NCI-H2081 treated with DMSO at 0.1 percent for 48 hours (cell line): ENCODE measurements at places on chromosomes 2 and 18.

- no peak for DNase-seq
Measured at GRCh38 chr2:215271446-215271845, 40.4 kb upstream of the ATIC start.

DNA sequence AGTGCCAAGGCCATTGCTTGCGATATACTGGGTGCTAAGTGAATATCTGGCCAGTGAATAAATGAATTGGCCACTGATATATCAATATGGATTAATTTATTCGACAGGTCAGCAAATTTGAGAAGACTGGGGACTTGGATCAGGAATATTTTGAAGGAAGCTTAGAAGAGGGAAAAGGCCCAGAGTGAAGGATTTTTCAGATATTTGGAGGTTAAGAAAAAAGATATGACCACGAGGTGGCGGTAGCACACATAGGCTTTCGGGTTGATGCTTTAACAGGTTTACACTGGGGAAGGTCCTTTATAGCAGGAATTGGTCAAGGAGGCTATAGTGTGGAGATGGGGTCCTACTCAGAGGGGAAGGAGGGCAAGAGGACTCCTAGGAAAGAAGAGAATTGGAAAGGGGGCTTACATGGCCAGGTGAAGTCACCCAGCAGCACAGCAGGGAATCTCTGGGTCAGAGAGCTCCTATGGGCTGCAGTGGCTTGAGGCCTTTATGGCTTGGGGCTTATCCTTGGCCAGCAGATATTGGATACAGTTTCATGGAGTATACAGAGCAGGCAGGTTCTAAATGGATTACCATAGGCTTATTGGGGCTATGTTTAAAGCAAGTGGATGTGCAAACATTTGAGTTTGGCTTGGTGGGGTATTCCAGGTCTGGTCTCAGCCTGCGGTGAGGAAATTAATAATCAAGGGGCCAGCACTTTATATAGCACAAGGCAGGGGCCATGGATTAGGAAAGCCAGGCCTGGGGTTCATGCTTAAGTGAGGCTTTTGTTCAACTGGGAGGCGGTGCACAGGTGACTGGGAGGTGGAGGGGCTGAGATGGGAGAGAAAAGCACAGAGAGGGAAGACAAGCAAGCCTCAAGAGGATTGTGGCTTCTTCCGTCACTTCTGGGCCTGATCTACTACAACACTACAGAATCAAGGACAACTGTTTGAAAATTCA lies 9.7 kb downstream of the IL1RN start:
- no peak for DNase-seq

DNA sequence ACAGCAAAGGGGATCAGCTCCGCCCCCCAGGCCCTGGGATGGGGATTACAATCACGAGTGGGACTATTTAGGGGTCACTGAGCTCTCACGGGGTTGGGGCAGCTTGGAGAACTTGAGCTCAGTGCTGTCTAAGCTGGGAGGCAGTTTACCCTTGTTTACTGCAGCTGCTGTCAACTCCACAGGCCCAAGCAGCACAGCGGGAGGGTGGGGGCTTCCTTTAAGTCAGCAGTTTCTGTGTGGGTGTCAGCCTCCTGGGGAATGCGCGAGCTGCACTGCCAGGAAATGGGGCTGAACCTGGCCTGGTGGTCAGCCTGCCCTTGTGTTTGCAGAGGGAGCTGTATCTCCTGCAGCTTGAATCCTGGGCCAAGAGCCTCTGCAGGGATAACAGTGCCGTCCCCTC lies 29.8 kb downstream of the TOGARAM2 start:
- DNase-seq, result no peak

DNA sequence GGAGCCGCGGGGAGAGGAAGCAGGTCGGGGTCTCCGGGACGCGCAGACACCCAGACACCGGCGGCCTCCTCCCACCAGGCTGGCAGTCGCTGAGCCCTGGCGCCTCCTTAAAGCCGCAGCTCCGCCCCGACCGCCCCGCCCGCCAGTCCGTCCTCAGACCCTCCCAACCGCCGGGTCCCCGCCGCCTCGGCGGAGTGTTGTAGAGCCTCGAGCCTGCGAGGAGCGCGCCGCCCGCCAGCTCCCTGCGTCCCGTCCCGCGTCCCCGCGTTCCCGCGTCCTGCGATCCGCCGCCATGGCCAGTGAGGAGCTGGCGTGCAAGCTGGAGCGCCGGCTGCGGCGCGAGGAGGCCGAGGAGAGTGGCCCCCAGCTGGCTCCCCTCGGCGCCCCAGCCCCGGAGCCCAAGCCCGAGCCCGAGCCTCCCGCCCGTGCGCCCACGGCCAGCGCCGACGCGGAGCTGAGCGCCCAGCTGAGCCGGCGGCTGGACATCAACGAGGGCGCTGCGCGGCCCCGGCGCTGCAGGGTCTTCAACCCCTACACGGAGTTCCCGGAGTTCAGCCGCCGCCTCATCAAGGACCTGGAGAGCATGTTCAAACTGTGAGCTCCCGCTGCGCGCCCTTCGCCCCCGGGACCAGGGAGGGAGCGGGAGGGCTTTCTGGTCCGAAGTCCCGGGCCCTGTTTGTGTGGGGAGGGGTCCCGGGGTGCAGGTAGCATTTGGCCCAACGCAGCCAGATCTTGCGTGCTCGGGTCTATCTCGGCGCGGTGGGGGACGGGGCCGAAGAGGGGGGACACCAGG lies at the start of gene EFHD1:
TSS of gene EFHD1 (plus strand) at position 192 of the 793 bp plus-strand sequence. CDS start at position 293, 101 bp downstream.
- DNase-seq, result no peak

- no peak for DNase-seq
Measured at GRCh38 chr2:227238238-227239237, 74.1 kb downstream of the COL4A3 start.

GRCh38 chr2:222434204-222434603 lies 9.9 kb downstream of the SGPP2 start:
- no peak for DNase-seq

- no peak for DNase-seq
Measured at GRCh38 chr18:45004546-45005080, 323.9 kb downstream of the SETBP1 start.

DNA sequence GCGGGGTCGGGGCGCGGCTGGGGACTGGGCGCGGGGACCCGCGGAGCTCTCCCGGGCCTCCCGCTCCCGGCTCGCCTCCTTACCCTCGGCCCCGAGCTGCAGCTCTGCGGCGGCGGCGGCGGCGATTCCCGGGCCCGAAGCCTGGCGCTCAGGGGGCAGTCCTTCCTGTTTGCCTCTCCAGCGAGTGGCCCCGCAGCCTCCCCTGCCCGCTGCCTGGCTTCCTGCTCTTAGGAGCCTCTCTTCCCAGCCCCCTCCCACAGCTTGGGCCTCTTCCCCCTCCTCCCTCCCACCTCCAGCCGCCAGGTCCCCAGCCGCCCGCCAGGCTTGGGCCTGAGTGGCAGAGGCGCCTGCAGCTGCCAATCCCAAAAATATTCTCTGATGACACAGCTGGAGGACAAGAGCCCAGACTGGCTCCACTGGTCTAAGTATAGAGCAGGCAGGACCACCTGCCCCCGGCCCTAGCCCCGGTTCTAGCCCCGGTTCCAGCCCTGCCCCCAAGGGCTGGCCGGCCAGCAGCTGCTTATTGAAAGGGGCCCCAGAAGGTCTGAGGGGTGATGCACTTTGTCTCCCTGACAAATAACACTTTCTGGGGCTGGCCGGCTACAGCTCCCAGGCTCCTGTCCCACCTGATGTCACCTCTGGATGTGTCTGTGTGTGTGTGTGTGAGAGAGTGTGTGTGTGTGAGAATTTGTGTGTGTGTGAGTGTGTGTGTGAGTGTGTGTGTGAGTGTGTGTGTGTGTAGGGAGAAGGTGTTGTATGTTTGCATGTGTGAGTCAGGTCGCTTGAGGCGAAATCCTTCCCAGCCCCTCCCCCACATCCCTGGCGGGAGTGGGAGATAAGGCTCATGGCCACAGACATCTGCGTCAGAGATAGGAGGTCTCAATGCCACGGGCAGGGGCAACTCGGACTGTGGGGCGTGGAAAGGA lies at the start of gene OBSL1:
TSS of gene OBSL1 (minus strand) at position 229 of the 926 bp plus-strand sequence. CDS start 307 bp downstream, outside the sequence.
- DNase-seq, result peak; percentile 7

- DNase-seq, result peak; percentile 46
Measured at GRCh38 chr2:159595410-159596046, 20.8 kb downstream of the BAZ2B start.

DNA sequence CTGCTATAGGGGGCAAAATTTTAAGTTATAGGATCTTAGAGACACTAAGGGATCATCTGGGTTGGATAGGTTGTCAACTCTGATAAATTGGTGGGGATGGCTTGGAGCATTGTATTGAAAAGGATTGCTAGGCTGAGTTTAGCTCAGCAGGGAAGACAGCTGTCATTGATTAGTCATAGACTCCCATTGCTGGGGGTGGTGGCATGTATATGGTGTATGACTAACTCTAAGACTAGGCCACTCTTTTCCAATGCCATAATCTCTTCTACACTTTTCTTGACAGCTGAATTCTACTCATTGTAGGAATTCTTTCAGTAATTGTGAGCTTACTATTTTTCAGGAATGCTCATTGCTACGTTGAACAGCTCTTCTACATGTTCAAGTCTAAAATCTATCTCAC lies 81.3 kb upstream of the PELI1 start:
- DNase-seq, result no peak

DNA sequence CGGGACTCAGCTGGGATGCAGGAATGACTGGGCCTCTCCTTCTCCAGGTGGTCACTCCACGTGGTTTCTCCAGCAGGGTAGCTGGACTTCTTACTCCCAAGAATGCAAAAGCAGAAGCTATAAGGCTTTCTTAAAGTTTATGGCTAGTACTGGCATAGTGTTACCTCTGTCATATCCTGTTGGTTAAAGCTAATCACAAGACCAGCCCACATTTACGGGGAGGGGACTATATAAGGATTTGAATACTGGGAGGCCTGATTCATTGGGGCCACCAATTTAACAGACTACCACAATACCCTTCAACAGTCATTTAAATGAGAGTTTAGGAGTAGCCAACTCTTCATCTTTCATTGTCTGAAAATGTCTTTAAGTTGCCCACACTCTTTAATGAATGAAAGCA lies 94.4 kb upstream of the TSPYL6 start:
- DNase-seq, result no peak

GRCh38 chr2:206556357-206556949 lies 85.8 kb upstream of the FAM237A start:
- no peak for DNase-seq

- DNase-seq, result no peak
Measured at GRCh38 chr2:181120625-181121024, 140.2 kb downstream of the UBE2E3 start.

DNA sequence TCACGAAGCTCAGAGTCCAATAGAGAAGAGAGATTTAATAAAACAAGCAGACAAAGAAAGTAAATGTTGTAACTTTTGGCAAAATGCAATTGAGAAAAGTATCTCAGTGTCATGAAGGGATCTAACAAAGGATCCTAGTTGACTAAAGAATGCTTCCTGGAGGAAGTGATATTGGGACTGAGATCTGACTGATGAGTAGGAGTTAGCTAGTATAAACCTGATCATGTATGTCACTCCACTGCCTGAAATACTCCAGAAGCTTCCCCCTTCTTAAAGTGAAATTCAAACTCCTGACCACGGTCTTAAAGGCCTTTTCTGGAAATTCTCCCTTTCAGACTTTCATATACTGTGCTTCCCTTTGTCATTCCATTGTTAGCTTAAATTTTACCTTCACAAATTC lies 1102.4 kb upstream of the ZEB2 start:
- no peak for DNase-seq

GRCh38 chr2:1509271-1510065 lies 96.2 kb downstream of the TPO start:
- DNase-seq, result no peak

DNA sequence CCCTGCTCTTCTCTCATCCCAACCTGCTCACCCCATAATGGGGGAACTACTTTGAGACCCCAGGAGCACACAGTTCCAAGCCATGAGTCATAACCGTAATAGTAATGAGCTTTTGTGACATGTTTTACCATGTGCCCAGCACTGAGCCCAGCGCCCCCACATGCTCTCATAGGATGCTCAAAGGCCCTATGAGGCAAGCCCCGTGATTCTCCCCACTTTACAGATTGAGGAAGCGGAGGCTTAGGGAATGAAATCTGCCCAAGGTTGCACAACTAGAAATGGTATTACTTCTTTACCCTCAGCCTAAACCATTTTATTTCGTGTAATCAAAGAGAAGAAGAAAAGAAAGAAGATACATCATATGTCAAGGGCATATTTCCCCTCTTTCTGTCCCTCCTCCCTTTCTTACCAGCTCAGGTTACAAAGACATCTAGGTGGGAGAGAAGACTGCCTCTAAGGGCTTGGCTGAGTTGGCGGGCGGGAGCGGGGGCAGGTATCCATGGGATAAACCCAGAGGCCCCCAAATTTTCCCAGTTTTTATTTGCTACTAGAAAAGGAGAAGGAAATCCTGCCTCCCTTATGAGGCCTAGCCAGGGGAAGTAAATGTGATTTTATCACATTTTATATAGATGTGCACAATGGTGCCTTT lies 24.2 kb downstream of the BCL11A start:
- DNase-seq, result no peak

DNA sequence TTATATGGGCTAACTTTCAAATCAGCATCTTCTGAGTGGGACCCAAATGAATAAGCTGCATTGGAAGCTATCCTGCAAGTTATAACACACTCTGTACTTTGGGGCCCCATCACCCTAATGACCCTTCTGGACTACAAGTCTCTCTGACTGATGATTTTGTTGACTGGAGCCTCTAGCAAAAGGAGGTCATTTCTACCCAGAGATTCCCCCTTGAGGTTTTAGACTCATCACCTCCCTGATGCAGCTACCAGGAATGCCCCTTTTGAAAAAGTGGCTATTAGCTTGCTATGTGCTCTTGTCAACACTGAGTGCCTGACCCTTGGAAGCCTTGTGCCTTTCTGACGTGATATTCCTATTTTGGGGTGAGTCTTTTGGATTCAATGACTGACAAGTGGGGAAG lies 54.5 kb upstream of the NEMP2 start:
- no peak for DNase-seq

- DNase-seq, result no peak
Measured at GRCh38 chr2:165500816-165501215, 31.3 kb downstream of the CSRNP3 start.

DNA sequence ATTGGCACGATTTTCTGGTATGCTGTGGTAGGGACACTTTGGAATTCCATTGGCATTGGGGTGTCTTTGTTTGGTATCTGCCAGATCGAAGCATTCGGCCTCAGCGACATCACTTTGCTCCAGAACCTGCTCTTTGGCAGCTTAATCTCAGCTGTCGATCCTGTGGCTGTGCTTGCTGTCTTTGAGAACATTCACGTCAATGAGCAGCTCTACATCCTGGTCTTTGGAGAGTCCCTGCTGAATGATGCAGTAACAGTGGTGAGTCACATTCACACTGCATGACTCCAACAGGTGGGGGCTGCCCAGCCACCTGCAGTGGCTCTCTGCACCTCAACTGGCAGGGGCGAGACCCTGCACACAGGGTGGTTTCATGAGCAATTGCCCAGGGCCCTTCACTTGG lies 38.4 kb downstream of the SLC9A2 start:
- no peak for DNase-seq

GRCh38 chr18:62702259-62702658 lies 13.1 kb upstream of the PHLPP1 start:
- DNase-seq, result no peak

DNA sequence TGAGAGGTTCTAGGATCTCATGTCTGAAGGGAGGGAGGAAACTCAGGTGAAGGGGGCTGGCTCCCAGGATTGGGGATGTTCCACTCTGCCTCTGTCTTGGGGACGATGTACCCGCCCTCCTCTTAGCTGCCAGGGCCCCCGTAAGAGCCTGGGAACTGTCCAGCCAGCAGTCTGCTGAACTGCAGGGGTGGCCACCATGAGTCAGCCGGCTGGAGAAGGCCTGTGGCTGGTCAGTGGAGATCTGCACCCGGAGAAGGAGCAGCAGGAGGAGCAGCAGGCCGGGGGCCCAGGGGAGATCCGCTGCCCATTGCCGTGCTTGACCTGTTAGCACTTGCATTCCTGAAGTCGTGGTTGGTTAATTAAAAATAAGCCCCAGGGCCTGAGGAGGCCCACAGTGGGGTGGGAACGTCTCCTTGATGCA lies 180.3 kb downstream of the TFCP2L1 start:
- DNase-seq, result no peak

- peak; percentile 19 for DNase-seq
Measured at GRCh38 chr2:105235388-105236059, 6.0 kb upstream of the GPR45 start.
